ENCODE measurements at places on chromosomes 2 and 18. TPM values are rescaled to one million over a fixed set of nuclear protein-coding genes. Genes with fewer than 3 reads are reported as not detected.

Gene DSG1
- not detected for polyA plus RNA-seq

Gene SERPINB10
- 0.96 TPM for polyA plus RNA-seq

Gene HOXD1
- polyA plus RNA-seq, result 0.90 TPM

Gene APLF
- polyA plus RNA-seq, result 0.50 TPM

Gene GPR17
- polyA plus RNA-seq, result 0.30 TPM

Gene SP140L
- 15.8 TPM for polyA plus RNA-seq

Gene IKZF2
- 1.5 TPM for polyA plus RNA-seq

Gene ANKRD53
- polyA plus RNA-seq, result 0.63 TPM

Gene MATN3
- 2.7 TPM for polyA plus RNA-seq

Gene GREB1
- 0.23 TPM for polyA plus RNA-seq

Gene DAPL1
- 0.17 TPM for polyA plus RNA-seq

Gene TMEM169
- 0.62 TPM for polyA plus RNA-seq

Gene ZAP70
- polyA plus RNA-seq, result 5.4 TPM

DNA sequence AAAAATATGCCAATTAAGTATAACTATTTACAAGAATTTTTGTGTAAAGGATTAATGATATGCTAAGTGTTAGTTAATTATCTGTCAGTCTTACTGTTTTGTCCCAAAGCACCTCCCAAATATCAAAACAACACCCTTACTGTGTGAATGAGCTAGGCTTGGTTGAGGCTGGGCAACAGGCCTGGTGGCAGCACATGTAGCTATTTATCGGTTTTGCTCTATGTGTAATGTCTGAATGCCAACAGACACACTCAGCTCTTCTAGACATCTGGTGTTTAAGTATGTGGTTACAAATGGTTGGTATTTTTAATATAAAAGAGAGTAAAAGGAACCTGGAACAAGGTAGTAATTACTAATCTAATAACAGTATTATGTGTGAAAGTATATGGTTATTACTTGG, 175.3 kb downstream of the RAB3GAP1 start:
- no peak overlapping the region for H3K27ac ChIP-seq
- no peak for DNase-seq
- no peaks in the 10 kb centered on the region for H3K27me3 ChIP-seq
- H3K4me1 ChIP-seq, result no peaks in the 10 kb centered on the region
- H3K36me3 ChIP-seq, result no peaks in the 10 kb centered on the region
- H3K4me3 ChIP-seq, result no peak overlapping the region

DNA sequence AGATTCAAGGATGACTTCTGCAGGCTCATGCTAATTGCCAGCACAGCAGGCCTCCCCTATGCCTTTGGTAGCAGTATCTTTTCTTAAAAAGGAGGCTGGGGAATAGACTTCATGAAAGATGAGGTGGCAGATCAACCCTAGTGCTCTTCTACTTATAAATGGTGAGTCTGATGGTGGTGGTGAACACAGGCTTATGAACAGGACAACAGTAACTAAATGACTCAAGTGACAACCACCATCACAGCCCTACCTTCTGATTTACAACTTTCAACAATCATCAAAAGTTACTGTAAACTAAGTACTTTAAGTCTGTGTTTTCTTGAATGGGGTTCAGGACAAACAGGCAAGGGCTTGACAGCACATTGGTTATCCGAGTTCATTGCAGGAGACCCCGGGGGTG, 39.3 kb downstream of the PAIP2B start:
- no peak overlapping the region for H3K4me3 ChIP-seq
- no peak for DNase-seq
- H3K27ac ChIP-seq, result no peak overlapping the region
- H3K4me1 ChIP-seq, result peaks cover 3% of the 10 kb centered on the region
- H3K36me3 ChIP-seq, result no peaks in the 10 kb centered on the region

GRCh38 chr2:36287363-36288275, 68.0 kb upstream of the CRIM1 start:
- H3K4me3 ChIP-seq, result no peak overlapping the region
- no peaks in the 10 kb centered on the region for H3K27me3 ChIP-seq
- no peaks in the 10 kb centered on the region for H3K4me1 ChIP-seq
- DNase-seq, result no peak
- no peak overlapping the region for H3K27ac ChIP-seq
- no peaks in the 10 kb centered on the region for H3K36me3 ChIP-seq

GRCh38 chr2:152600051-152600657, 117.1 kb downstream of the PRPF40A start:
- H3K4me1 ChIP-seq, result no peaks in the 10 kb centered on the region
- DNase-seq, result no peak
- H3K27ac ChIP-seq, result no peak overlapping the region

GRCh38 chr2:58239243-58239925, 1.7 kb downstream of the FANCL start:
- DNase-seq, result no peak
- H3K4me1 ChIP-seq, result no peaks in the 10 kb centered on the region
- H3K36me3 ChIP-seq, result peaks cover 5% of the 10 kb centered on the region
- H3K4me3 ChIP-seq, result no peak overlapping the region
- no peak overlapping the region for H3K27ac ChIP-seq

DNA sequence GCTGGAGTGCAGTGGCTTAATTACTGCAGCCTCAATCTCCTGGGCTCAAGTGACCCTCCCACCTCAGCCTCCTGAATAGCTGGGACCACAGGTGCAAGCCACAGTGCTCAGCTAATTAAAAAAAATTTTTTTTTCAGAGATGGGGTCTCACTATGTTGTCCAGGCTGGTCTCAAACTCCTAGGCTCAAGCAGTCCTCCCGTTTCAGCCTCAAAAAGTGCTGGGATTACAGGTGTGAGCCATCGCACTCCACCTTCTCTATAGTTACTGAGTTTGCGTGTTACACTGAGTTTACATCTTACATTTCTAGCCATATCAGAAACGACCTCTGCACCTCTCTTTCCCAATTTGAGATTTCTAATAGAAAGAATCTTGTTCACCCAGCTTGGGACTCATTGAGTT, 53.6 kb upstream of the EML4 start:
- DNase-seq, result no peak
- H3K36me3 ChIP-seq, result no peaks in the 10 kb centered on the region
- no peak overlapping the region for H3K27ac ChIP-seq
- H3K4me1 ChIP-seq, result peaks cover 18% of the 10 kb centered on the region
- no peaks in the 10 kb centered on the region for H3K27me3 ChIP-seq

- DNase-seq, result no peak
- H3K27me3 ChIP-seq, result no peaks in the 10 kb centered on the region
- no peaks in the 10 kb centered on the region for H3K36me3 ChIP-seq
- no peak overlapping the region for H3K4me3 ChIP-seq
- no peak overlapping the region for H3K27ac ChIP-seq
- H3K4me1 ChIP-seq, result no peaks in the 10 kb centered on the region
These were observed 398.6 kb downstream of the DCDC2C start for GRCh38 chr2:4101936-4102335.

- no peaks in the 10 kb centered on the region for H3K4me1 ChIP-seq
- no peaks in the 10 kb centered on the region for H3K27me3 ChIP-seq
- H3K27ac ChIP-seq, result no peak overlapping the region
These were observed 58.2 kb upstream of the TFCP2L1 start for GRCh38 chr2:121343191-121343590.

GRCh38 chr2:12455661-12456060, 261.1 kb upstream of the TRIB2 start:
- H3K4me3 ChIP-seq, result no peak overlapping the region
- peak; percentile 67 for DNase-seq

DNA sequence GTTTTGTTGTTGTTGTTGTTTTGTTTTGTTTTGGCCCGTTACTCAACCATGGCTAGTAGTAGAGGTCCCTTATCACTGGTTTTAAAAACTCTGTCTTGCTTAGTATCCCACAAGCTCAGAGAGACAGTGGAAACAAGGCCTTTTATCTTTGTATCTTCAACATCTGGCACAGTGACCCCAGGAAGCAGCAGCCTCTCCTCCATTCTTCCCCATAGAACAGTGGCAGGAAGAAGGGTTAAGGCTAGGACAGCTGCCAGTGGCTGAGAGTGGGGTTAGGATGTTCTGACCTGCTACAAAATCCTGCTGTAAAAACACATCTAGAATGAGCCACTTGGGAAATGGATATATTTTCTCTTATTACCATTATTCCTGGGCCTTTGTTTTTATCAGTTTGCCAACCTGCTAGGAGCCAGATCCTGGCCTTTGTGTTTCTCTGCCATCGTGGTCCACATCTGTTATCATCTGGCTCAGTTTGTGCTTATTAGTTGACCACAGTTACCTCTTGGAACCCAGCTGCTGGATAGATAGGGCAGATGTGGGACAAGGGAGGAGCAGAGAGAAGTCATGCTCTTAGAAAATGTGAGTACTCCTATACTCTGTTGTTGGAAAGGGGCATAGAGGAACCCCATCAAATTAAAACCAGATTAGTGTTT, 246.8 kb downstream of the AGPS start:
- no peaks in the 10 kb centered on the region for H3K36me3 ChIP-seq
- no peak overlapping the region for H3K27ac ChIP-seq
- no peaks in the 10 kb centered on the region for H3K4me1 ChIP-seq
- no peak overlapping the region for H3K4me3 ChIP-seq
- H3K27me3 ChIP-seq, result no peaks in the 10 kb centered on the region

GRCh38 chr2:10787176-10787968, 25.2 kb downstream of the PDIA6 start:
- peaks cover 71% of the 10 kb centered on the region for H3K36me3 ChIP-seq
- no peak overlapping the region for H3K4me3 ChIP-seq
- peaks cover 7% of the 10 kb centered on the region for H3K4me1 ChIP-seq
- no peak for DNase-seq

DNA sequence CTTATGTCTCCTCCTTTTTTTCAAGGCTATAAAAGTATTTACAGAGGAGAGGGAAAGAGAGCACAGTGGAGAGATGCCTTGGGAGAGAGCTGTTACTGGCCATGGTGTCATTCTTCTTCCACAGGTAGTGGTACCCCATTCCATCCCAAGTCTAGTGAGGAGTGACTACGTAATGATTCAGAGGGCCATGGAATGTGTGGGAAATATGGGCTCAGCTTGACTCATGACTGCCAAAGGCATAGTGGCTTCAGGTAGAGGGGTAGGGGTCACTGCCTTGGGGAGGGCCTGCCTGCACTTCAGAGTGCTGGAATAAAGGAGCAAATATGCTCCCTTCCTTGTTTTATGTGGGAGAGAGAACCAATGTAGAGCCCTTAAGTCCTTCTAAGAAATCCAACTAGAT, 620.6 kb downstream of the IRS1 start:
- no peaks in the 10 kb centered on the region for H3K36me3 ChIP-seq
- H3K4me1 ChIP-seq, result peaks cover 7% of the 10 kb centered on the region
- DNase-seq, result no peak
- H3K27ac ChIP-seq, result no peak overlapping the region

GRCh38 chr2:196249860-196250259, 78.5 kb upstream of the STK17B start:
- peak; percentile 58 for DNase-seq
- no peaks in the 10 kb centered on the region for H3K4me1 ChIP-seq
- no peak overlapping the region for H3K27ac ChIP-seq
- H3K27me3 ChIP-seq, result no peaks in the 10 kb centered on the region
- peaks cover 5% of the 10 kb centered on the region for H3K36me3 ChIP-seq

- no peak overlapping the region for H3K4me3 ChIP-seq
- no peak overlapping the region for H3K27ac ChIP-seq
- no peaks in the 10 kb centered on the region for H3K27me3 ChIP-seq
- no peaks in the 10 kb centered on the region for H3K36me3 ChIP-seq
These were observed 151.8 kb upstream of the NABP1 start for GRCh38 chr2:191526091-191526490.

DNA sequence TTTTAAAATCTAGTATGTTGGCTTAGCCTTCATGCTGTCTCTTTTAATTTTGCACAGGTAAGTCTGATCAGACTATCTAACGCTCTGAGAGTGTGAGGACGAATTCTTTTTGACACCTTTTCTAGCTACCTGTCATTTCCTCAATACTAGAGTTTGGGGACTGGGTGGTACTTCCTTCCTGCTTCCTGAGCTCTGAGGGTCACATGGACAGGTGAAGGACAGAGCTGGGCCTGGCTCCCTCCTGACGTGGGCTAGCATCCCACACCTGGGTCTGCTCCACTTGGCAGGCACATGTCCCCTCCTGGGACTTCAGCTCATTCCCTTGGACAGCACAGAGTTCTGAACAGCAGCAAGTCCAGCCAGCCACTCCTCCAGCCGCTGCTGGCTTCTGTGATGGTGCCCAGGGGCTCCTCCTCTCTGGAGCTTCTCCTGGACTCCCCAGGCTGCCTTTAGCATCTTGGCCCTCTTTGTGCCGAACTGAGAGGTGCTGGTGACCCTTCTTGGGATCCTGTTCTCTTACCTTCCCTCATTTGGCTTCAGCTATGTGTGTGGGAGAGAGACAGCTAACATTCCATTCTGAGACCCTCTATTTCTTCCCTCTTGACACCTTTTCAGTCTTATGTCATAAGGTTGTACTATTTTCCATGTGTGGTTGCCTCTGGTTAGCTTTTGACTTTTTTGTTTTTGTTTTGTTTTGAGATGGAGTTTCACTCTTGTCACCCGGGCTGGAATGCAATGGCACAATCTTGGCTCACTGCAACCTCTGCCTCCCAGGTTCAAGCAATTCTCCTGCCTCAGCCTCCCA, 106.9 kb downstream of the B3GNT2 start:
- no peak overlapping the region for H3K4me3 ChIP-seq
- H3K27me3 ChIP-seq, result no peaks in the 10 kb centered on the region
- H3K36me3 ChIP-seq, result no peaks in the 10 kb centered on the region
- H3K4me1 ChIP-seq, result peaks cover 16% of the 10 kb centered on the region

- H3K4me3 ChIP-seq, result no peak overlapping the region
- H3K4me1 ChIP-seq, result peaks cover 3% of the 10 kb centered on the region
- DNase-seq, result peak; percentile 43
- no peaks in the 10 kb centered on the region for H3K36me3 ChIP-seq
These were observed 34.8 kb downstream of the ASB1 start for GRCh38 chr2:238461491-238461890.

- no peaks in the 10 kb centered on the region for H3K36me3 ChIP-seq
- DNase-seq, result no peak
- no peak overlapping the region for H3K4me3 ChIP-seq
- H3K27ac ChIP-seq, result no peak overlapping the region
- H3K4me1 ChIP-seq, result no peaks in the 10 kb centered on the region
These were observed 43.6 kb upstream of the AGPS start for GRCh38 chr2:177348733-177349693.

DNA sequence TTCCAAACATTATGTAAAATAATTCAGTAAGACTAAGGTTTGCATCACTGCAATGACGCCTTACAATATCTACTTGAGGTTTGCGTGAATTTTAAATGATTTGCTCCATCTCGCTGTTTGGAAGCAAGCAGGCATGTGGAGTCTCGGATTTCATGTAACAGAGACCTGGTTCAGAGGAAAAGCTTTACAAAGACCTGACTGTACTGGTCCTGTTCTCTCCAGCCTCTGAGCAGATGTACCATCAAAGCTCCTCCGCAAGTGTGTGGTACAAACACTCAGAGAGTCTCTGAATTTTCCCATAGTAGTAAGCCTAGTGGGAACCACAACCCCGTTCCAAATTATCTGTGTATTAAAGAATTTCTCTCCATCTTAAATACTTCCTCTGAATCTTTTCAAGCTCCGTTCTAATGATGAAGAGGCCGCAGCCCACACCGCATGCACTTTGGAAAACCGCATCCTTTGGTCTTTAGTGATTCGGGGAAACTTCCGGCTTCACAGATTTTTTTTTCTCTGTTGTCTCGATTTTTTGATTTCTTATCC, 728.1 kb upstream of the SOX11 start:
- no peak overlapping the region for H3K27ac ChIP-seq
- no peak overlapping the region for H3K4me3 ChIP-seq
- H3K27me3 ChIP-seq, result peaks cover 3% of the 10 kb centered on the region
- no peak for DNase-seq
- H3K36me3 ChIP-seq, result no peaks in the 10 kb centered on the region

Data from lung (tissue), 17 donors.